ENCODE measurements at places on chromosomes 3 and 15.
A peak's percentile ranks its signal among the peaks of the same experiment; 100 is the strongest.

- no peak for DNase-seq
Observed at GRCh38 chr3:120402257-120402656, 48.5 kb downstream of the FSTL1 start.

DNA sequence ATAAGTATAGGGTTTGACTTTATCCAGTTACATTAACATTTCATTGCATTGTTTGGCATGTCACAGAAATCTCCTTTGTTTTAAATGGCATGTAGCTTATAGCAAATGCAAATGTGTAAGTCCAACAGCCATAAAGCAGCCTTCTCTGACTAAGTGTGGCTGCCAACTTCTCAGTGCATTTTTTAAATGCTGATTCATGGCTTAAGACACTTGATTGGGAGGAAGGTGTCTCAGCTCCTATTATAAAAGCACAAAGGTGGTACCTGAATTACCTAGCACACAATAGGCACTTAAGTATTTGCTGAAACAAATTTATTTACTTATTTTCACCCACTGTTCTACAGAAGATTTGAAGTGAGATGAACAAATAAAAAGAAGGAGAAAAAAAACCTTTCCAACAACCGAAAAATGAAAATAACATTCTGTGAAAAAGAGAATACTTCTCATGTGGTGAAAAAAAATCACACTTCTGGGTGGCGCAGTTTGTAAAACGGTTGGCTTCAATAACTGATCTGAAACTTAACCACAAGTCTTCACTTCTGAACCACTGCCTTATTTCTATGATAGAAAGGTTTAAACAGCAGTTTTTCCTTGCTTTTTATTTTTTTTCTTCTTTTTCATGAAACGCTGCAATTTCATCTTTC lies 105.5 kb upstream of the ICE2 start:
- no peak for DNase-seq

DNA sequence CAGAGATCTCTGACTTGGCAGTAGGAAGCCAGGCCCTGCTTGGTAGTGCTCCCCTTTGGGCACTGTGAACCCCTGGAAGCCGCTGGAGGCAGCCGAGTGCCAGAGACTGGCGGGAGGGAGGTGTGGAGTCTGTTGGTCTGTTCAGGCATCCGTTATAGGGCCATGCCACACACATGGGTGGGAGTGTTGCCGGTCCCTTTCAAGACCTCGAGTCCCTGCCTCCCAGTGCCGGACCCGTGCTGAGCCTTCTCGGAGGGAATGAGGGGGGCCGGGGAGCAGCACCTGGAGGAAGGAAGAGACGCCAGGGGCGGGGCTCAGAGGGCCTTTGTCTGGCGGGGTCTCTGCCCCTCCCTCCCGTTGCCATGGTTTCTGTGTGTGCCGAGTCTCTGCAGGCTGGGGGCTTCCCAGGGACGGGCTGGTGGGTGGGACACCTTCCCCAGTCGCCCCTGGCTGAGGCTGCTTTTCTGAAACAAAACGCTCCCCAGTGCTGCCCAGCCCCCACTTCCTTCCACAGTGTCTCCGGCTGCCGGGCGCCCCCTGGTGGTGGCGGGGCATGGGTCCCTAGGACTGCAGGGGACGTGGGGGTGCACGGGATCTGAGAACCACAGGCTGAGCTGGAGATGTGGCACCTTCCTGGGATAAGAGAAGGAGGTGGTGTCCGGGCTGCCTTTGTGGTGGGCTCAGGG lies 10.0 kb downstream of the GNAI2 start:
- peak; percentile 91 for DNase-seq

DNA sequence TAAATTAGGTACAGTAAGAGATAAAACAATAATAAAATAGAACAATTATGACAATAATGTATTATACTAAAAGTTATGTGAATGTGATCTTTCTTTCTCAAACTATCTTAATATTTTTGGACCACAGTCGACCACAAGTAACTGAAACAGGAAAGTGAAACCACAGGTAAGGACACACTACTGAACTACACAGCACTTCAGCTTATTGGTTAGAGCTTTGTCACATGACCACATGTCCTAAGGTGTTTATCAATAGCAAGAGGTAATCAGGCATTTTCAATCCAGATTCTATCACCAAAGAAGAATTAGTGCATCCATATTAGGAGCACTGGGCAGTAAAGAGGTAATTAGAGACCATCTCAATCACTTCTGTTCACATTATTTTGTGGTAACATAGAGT lies 392.8 kb downstream of the RSL24D1 start:
- no peak for DNase-seq

DNA sequence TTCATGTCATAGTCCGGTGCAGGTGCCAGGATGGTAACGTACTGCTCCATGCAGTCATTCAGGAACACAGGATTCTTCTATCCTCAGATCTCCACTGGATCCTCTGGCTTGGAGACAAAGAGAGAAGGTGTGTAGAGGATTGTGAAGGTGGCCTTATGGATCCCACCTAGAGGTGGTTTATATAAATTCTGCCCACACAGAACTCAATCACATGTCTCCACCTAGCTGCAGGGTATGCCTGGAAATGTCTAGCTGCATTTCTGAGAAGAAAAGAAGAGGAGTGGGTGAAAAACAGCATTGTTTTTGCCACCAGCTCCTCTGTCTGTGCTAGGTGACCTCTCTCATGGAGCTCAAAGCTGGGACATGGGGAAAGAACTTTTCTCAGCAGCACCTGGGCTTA lies 478.7 kb downstream of the PDCD6IP start:
- no peak for DNase-seq

DNA sequence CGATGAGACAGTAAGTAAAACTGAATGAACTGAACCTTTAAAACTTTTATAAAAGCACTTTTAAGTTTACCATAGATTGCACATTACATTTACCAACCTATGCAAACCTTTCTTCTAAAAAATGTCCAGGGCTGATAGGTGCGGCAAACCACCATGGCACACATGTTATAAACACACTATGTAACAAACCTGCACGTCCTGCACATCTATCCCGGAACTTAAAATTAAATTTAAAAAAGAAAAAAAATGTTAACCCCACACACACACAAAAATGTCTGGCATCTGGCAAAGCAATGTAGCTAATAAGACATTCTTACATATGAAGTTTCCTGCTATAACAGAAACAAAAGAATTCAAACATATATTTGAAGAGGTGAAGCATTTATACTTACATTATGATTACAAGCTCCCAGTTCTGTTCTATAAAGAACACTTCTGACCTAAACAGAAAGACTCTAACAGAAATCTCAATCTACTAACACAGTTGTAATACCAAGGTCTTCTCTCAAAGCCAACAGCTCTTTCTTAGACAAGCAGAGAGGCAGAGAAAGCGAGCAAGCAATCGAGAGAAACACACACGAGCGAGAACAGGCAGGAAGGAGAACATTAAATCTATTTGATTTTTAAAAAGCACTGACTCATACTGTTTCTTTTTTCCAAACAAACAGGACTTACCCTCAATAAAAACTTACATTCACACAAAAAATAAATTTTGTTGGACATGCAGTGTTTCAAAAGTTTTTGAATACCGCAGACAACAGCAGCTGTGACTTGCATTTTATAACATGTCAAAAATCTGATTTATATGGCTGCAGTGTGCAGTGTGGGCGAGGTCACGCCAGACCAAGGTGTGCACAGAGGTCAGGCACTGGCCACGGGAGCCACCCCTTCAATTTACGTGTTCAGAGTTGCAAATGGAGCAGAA lies at the start of gene NRG4:
NRG4 (minus strand) TSS at position 798 of the 925 bp plus-strand sequence. CDS start 1,194 bp downstream, outside the sequence.
- no peak for DNase-seq

- no peak for DNase-seq
Observed at GRCh38 chr15:73939138-73939537, 12.9 kb downstream of the LOXL1 start.

GRCh38 chr3:18556503-18557135 lies 131.5 kb upstream of the SATB1 start:
- peak; percentile 62 for DNase-seq

DNA sequence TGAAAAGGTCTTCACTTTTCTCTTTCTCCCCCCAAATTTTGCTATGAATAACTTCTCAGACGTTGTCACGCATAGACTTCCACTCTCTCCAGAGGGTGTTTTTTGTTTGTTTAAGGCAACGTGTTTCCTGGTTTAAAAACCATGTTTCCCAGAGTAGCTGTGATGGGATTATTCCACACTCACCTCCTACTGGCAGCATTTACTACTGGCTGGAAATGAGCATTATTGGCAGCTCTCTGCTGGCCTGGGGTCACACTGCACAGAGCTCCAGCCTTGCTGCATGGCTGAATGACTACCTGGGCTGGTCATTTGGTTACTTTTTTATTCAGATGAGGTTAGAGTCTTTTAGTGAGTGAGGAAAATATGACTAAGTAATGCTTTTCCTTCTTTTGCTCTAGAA lies 65.2 kb downstream of the RARB start:
- DNase-seq = no peak

DNA sequence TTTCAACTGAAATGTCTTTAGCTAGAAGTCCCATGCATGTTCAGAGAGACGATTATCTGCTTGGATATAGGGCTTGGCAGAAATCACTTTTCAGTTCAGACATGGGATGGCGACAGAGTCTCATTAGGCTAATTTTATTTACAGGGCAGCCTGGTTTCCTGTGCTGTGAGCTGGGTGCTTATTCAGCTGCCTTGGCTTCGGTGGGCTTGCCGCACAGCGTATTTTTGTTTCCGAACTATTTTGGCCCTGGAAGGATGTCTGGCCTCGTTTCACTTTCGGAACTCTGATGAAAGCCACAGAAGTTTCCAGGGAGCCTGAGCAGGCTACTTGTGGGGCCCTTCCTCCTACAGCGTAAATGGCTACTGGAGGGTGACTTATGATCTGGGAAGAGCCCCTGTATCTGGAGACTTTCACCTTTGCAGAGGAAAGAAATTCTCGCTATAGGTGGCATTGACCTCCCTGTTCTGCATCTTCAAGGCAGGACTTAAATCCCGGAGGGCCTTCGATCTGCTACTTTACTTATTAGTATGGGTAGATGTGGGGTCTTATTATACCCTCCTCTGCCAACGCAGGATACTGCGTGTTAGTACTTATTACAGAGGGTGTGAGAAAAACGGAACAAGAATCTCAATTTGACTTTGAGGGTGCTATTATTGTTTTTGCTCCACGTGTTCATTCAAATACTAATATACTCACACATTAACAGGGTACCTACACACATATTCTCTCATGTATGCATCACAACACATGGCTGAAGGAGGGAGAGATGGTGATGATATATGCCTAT lies 364.0 kb upstream of the RBMS3 start:
- DNase-seq = peak; percentile 14

GRCh38 chr3:72444656-72445223 lies 403.5 kb downstream of the SHQ1 start:
- no peak for DNase-seq

DNA sequence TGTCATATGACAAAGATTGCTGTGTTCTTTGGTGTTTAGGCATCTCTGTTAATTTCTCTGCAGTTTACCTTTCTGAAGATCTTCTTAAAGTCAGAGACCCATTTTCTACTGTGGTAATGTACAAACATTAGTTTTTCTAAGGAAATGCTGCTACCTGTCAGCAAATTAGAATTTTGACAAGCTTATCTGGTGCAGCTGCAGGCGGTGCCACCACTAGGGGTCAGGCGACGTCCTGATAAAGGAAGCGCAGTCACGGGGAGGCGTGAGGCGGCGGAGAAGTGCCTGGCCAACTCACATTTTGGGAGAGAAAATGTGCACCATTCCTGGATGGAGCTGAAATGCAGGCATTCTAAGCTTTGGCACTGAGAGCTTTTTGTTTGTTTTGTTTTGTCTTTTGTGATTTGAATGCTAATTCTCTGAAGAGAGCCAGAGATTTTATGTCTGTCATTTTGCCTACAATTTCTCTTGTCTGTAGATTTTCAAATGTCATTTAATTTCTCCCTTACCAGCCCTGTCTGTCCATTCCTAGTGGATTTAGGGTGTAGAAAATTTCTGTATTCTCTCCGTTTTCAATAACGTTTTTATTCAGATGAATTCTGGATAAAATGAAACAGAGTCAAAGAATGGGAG lies 24.9 kb upstream of the SIAH2 start:
- peak; percentile 88 for DNase-seq

GRCh38 chr3:190289989-190290388 lies 32.3 kb downstream of the CLDN1 start:
- no peak for DNase-seq

DNA sequence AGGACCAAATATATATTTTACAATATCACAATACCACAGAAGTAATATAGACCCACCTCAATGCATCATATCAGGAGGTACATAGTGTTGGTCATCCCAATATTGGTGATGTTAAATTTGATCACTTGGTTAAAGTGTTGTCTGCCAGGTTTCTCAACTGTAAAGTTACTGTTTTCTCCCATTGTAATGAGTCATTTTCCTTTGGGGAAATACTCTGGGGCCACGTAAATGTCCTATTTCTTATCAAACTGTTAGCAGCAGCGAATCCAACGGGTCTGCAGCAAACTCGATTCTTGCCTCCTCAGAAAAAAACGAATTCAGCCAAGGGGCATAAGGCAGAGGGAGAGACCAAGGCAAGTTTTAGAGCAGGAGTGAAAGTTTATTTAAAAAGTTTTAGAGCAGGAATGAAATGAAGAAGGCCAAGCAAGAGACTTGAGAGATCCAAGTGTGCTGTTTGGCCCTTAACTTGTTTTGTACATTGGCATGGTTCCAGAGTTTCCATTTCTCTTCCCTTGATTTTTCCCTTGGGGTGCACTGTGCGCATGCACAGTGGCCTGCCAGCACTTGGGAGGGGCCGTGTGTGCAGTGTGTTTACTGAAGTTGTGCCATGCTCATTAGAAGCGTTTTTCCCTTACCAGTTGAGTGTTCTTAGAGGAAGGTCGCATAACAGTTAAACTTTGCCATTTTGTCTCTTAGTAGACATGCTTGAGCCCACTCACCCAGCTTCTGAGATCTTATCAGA lies 512.5 kb downstream of the AGBL1 start:
- no peak for DNase-seq

- DNase-seq = no peak
Observed at GRCh38 chr15:24733659-24734058, 58.1 kb downstream of the NPAP1 start.

- peak; percentile 4 for DNase-seq
Observed at GRCh38 chr15:61916104-61916503, 144.1 kb downstream of the VPS13C start.

- no peak for DNase-seq
Observed at GRCh38 chr15:95557226-95558046, 773.1 kb upstream of the NR2F2 start.

DNA sequence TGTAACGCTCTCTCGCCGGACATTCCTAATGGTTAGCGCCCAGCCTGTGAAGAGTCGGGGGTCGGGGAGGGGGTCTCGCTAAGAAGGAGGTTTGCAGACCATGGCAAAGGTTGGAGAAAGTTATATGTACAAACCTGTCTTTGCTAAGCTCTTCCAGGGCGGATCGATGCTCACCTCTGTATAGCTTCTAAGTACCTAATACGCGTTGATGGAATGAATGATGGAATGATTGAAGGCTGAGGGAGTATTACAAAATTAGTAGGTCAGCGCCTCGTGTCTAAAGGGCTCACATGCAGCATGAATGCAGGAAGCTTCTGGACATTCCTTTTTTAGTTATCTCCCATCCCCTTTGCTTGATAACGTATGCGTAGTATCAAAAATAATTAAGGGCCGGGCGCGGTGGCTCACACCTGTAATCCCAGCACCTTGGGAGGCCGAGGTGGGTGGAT lies 305 bp upstream of the KPNA1 start:
- no peak for DNase-seq

- DNase-seq = no peak
Observed at GRCh38 chr3:177236704-177237103, 39.4 kb upstream of the TBL1XR1 start.

GRCh38 chr15:101549647-101550046 lies 60.1 kb upstream of the PCSK6 start:
- no peak for DNase-seq
